CD4-positive, alpha-beta T cell treated with Interleukin-15 for 4 hours (primary cell): ENCODE measurements at places on chromosomes 2 and 18.

DNA sequence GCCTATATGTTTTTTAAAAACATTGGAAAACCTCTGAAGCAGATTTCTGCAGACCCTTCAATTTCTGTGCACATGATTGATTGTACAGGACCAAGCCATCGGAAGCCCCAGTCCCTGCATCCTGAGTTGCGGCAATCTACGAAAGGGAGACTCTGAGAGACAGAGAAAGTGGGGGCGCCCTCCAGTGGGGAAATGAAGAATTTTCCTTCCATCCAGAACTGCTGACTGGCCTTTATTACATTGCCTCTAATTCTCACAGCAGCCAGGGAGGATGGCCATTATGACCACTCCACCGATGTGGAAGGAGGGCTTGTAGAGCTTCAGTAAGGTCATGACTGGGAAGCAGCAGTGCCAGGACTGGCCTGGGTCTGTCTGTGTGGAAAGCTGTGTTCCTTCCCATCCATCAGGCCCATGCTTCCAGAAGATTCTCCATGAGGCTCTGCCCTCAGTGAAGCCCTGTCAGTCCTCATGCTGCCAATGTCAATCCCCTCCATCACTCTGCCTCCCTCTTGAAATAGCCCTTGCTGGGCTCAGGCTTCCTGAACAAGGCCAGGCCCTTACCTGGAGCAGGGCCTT is 20.0 kb upstream of the RESP18 start:
- DNase-seq = peak; percentile 53

GRCh38 chr2:38128653-38129052 is 52.7 kb upstream of the CYP1B1 start:
- no peak for DNase-seq

DNA sequence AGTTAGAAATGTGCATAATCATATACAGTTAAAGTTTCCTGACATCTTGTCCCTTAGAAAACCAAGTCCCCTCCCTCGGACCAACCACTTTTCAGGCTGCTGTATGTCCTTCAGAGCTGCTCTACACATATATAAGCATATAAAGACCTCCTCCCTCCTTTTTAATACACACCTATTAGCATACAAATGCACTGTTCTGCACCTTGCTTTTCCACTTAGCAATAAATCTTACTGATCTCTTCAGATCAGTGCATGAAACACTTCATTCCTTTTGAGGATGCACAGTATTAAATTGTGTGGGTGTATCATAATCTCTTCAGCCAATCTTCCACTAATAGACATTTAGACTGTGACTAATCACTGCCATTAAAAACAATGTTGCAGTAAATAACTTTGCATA is 79.8 kb downstream of the CNTNAP5 start:
- no peak for DNase-seq

- peak; percentile 1 for DNase-seq
Measured at GRCh38 chr2:142874293-142874814, 3.1 kb upstream of the KYNU start.

DNA sequence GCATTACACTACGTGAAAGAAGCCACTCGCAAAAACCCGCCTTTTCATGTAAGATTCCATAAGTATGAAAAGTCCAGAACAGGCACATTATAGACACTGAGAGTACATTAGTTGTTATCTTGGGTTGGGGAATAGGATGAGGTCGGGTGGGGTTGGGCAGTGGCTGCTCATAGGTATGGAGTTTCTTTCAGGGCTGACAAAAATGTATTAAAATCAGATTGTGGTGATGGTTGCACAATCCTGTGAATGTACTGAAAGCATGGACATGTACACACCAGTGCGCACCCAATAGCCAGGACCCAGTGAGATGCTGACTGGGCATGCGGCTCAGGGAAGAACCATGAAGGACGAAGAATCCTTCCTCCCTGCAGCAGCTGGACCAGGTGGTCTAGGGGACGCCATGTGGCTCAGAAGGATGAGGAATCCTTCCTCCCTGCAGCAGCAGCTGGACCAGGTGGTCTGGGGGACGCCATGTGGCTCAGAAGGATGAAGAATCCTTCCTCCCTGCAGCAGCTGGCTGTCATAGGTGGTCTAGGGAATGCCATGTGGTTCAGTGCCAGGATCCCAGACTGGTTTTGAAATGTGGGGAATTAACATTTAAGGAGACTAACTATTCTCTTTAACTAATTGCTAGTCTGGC is 50.1 kb downstream of the MBP start:
- DNase-seq = no peak

DNA sequence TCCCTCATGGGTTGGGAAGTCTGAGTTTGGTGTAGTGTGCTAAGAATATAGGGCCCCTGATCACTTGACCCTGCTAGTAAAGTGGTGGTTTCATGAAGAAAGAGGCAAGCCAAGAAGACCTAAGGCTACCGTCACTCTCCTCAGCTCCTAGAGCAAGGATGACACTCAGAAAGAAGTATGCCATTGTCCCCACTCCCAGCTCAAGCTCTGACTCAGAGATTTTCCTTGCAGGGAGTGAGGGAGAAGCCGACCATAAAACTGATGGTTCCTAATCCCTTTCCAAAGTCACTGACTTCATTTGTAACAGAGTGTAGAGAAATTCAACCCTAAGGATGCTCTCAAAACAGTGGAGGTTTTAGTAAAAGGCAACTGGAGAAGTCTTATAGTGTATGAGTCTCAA is 80.9 kb downstream of the ICA1L start:
- no peak for DNase-seq

- no peak for DNase-seq
Measured at GRCh38 chr2:216903470-216903869, 43.6 kb upstream of the TNP1 start.

- no peak for DNase-seq
Measured at GRCh38 chr18:48853588-48853987, 97.2 kb downstream of the SMAD7 start.

GRCh38 chr2:73997813-73998212 is 13.1 kb downstream of the TET3 start:
- no peak for DNase-seq

DNA sequence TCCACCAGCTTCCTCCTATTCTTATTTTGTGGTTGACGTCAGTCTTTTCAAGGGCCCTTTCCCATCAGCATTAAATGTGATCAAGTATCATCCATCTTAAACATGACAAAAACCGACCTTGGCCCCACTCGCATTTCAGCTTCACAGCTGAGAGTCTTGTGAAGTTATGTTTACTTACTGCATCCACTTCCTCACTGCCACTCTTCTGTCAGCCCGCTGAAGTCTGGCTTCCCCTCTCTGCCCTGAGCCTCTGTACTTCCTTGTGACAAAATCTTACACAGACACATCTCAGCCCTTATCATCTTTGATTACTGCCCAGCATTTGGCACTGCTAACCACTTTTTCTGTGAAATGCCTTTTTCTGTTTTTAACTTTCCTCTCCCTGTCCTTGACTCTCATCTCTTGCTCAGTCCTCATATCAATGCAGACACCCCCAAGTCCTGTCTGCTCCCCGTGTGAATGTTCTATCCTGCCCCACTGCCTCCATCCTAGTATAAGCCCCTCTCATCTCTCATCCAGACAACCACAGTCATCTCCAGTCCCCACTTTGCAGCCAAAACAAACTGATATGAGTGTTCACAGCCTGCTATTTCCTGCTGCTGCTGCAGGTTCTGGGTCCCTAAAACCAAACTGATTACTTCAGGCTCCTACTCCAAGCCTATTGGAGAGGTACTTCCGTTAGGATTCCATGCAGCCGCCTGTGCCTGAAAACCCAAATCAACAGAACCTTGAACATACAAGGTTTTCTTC is 31.4 kb downstream of the FOSL2 start:
- DNase-seq = peak; percentile 50

- DNase-seq = no peak
Measured at GRCh38 chr2:62489702-62490101, 16.3 kb downstream of the TMEM17 start.

- DNase-seq = no peak
Measured at GRCh38 chr18:13379062-13379865, 160.7 kb downstream of the LDLRAD4 start.

GRCh38 chr2:166282154-166282553 is 93.6 kb downstream of the SCN9A start:
- DNase-seq = no peak

- DNase-seq = no peak
Measured at GRCh38 chr2:231449503-231450054, 14.7 kb downstream of the NCL start.

- DNase-seq = no peak
Measured at GRCh38 chr2:200742426-200742825, 69.3 kb upstream of the BZW1 start.

DNA sequence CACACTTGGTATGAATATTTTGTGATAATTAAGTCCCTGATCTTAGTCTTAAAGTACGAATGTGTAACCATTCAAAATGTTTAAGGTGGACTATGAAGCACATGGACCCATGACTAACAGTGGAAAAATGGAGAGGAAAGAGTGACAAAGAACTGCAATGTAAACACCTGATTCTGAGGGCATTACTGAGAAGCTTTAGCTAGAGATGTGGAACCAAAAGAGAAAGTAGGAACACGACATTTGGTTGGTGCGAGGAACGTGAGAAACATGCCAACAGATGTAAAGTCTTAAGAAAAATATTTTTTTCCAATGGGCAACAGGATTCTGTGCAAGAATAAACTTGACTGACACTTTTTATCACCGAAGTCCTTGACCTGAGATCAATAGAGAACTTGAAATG is 1618.6 kb downstream of the DPP10 start:
- DNase-seq = no peak

- DNase-seq = no peak
Measured at GRCh38 chr2:221334481-221335218, 237.5 kb downstream of the EPHA4 start.

DNA sequence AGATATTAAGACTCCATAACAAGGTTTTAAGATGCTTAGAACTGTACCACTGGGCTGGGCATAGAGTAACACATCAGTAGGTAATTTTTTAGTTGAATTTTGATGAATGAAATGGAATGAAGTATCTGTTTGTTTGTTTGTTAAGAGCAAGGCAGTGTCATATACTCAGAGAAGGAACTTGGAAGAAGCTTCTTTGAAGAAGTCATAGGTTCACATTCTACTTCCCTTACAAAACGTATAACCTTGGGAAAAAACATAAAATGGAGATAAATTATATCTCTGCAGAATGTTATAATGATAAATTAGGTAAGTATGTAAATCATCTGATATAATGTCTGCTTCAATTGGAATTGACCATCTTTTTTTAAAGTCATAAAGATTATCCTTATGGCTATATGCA is 122.1 kb upstream of the SLC39A10 start:
- no peak for DNase-seq

GRCh38 chr2:76330865-76331264 is 620.1 kb upstream of the GCFC2 start:
- DNase-seq = no peak

GRCh38 chr2:176854878-176855277 is 357.7 kb upstream of the HNRNPA3 start:
- no peak for DNase-seq

DNA sequence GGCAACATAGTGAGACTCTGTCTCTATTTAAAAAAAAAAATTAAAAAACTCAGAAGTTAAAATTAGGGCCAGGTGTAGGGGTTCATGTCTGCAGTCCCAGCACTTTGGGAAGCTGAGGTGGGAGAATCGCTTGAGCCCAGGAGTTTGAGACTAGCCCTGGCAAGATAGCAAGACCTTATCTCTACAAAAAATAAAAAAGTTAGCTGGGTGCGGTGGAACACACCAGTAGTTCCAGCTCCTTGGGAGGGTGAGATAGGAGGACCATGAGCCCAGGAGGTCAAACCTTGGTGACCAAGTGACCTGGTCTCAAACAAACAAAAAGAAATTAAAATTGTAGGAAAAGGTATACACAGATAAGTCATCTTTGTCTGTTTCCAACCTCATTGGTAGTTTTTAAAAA is 11.3 kb downstream of the TTLL4 start:
- DNase-seq = no peak

GRCh38 chr2:105294844-105295481 is 34.6 kb downstream of the TGFBRAP1 start:
- no peak for DNase-seq

DNA sequence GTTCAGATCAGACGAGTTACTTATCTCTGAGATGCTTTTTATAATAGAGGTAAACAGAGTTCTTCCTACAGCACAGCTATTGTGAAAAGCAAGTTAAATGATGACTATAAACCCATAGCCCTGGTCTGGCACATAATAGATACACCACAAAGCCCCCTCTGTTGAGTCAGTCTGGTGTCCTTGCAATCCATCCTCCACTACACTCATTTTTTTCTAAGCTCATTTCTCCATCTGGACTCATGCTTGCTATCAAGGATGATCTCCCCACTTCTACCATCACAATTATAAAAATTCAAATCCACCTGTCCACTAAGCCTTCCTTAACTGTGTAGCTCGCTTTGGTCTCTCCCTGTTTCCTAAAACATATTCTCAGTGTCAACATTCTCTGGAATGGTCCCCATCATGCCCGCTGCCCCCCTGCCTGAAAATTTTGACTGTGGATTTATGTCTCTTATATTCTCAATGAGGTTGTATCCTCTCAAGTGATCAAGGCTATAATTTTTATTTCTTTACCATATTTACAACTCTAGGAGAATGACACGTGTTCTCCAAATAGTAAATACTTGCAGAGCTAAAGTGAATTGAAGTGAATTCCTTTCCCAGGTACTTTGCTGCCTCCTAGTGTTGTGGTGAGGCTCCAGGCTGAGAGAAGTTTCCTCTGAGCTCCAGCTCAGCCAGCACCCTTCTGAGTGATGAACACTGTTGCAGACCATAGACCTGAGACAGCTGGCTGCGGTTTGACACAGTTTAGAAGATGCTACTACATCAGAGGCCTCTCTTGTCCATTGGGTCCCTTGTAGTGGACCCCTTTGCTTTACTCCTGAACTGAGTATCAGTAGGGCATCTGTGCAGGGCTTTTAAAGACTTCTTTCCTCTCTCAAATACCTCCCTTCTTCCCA is 108.7 kb downstream of the DPP10 start:
- DNase-seq = no peak

DNA sequence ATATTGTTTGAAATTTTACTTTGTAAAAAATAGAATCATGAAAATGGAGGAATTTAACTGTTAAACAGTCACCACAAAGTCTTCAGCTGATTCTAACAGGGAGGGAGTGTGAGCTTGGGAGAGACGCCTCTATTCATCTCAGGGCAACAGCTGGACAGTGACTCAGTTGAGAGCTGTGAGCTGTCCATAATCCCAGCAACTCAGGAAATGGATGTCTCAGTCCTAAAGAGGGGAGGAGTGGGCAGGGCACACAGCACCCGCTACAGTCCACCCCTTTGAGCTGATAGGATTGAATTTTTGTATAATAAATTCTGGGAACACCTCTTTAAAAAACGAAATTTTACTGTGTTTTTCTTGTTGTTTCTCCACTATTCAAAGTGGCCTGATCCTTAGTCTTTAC is 255.1 kb upstream of the THUMPD2 start:
- DNase-seq = no peak

GRCh38 chr2:207792244-207792785 is 22.6 kb upstream of the FZD5 start:
- no peak for DNase-seq

GRCh38 chr2:124683536-124684428 is 658.7 kb downstream of the CNTNAP5 start:
- no peak for DNase-seq

DNA sequence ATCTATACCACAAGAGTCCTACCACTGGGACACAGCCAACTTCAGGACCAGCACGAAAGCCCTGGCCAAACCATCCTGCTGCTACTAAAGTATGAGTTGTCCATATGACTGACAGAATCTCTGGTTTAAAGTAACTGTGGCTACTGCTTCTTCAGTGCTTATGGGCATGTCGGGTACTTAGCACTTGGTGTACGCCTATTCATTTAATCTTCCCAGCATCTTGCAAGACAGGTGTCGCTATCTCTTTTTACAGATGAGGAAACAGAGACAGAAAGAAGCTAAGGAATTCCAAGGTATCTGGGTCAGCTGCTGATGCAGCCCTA is 203.4 kb upstream of the ID2 start:
- no peak for DNase-seq

GRCh38 chr2:85273738-85274731 is 53.8 kb downstream of the TGOLN2 start:
- DNase-seq = no peak
